ENCODE measurements at places on chromosomes 5 and 9.
A peak's percentile ranks its signal among the peaks of the same experiment; 100 is the strongest.

DNA sequence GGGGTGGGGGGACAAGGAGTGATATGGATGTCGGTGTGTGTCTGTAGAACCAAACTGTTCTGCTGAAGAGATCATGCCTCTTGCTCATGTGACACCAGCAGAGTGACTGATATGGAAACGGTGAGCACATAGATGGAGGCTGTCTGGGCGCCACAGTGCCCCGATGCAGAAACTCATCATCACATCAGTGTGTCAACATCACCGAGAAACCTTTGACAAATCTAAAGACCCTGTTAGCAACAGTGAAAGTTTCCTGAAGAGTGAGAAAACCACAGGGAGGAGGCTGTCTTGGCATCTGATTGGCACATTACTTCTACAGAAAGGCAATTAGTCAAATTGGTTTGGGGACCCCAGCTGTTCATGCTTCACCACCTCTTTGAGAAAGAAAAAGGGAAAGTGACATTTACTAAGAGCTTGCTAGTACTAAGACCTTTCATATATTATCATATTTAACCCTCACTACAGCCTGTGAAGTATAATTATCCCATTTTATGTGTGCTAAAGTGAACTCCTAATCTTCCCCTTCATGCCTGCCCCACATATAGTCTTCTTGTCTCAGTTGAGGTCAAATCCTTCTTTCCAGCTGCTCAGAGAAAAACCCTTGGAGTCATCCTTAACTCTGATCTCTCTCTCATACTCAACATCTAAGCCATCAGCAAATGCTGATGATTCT, 25.6 kb downstream of the CSF2 start:
- no peak for DNase-seq

- DNase-seq: no peak
These were observed 154.1 kb downstream of the SNX18 start for GRCh38 chr5:54671681-54672080.

DNA sequence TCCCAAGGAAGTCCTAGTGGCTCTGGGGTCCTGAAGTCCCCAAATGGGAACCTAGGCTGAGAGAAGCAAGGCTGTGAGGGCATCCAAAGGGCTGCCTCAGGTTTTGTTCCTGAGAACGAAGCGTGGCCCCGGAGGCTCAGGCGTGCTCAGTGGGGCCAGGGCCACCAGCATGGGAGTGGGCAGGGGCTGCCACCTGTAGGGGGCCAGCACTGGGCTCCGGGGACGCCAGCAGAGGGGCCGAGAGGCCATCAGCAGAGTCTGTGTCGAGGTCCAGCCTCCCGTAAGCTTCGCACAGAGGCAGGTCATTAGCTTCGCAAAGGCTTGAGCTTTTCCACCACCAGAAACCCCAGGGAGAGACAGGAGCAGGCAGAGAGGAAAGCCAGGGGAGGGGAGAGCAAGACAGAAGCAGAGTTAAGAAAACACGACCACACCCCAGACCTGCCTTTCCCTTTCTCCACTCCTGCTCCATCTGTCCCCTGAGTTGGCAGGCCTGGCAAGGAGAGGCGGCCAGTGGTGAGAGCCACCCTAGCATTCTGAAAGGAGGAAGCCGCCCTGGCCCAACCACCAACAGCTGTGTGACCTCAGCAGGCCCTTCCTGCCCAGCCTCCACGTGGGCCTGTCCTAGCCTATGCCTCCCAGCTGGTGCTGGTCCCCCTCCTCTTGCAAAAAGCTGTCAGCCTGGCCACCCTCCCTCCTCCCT, 5.5 kb upstream of the SURF6 start:
- no peak for DNase-seq

DNA sequence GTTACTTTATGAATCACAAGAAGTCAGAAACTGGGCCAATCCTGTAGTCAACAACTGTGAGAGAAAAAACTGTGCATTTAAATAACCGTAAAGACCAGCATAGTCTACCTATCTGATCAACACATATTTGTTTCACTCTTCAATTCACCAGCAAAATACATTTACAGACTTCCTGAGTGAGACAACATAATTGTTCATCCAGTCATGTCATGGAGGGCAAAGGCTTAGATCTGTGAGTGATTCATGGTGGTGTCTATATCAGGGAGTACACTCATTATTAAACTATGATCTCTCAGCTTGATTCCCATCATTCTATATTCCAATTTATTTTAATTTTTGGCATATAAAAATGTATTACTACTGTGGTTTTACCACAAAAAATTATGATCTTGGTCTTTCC, 694.6 kb downstream of the DNAH5 start:
- no peak for DNase-seq

- DNase-seq: peak; percentile 50
These were observed 11.4 kb upstream of the DAB2IP start for GRCh38 chr9:121640076-121640475.

DNA sequence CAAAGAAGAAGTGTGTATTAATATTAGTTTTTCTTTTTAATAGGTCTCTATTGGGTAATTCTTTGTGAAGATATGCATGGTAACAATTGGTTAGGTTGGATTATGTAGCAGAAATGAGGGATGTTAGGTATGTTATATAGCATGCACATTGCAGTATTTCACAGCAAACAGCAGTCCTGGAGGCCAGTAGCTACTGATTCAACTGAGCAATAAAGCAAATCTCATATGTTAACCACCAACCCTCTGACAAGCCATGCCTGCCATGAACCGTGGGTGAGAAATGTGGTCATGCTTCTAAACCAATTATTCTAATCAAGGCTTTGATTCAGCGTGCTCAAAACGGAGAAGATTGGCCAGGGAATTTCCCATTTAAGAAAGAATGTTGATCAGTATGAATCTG, 313.0 kb upstream of the CDH6 start:
- DNase-seq: no peak

Measured in HepG2 (cell line).